CMK (cell line): ENCODE measurements at places on chromosomes 7 and 10.

GRCh38 chr7:91112902-91113341, 151.3 kb upstream of the FZD1 start:
- no peak for DNase-seq

GRCh38 chr7:114426382-114426781, 11.8 kb downstream of the FOXP2 start:
- DNase-seq: no peak

GRCh38 chr7:126698446-126698845, 554.3 kb downstream of the GRM8 start:
- DNase-seq: no peak

DNA sequence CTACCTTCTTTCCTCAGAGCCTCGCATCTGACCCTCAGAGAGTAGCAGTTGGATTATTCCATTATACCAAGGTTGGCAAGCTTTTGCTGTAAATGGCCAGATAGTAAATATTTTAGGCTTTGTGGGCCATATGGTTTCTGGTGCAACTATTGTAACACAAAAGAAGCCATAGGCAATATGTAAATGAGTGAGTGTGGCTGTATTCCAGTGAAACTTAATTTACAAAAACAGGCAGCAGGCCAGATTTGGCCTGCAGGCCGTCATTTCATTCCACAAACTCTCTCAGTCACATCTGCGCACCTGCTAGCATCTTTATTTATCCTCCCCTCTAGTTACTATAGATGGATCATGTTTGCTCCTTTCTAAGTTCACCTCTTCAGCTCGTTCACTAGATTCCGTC, 6.7 kb downstream of the ZNF518A start:
- DNase-seq: no peak

- no peak for DNase-seq
Measured at GRCh38 chr7:119197877-119198527, 973.5 kb downstream of the ANKRD7 start.

DNA sequence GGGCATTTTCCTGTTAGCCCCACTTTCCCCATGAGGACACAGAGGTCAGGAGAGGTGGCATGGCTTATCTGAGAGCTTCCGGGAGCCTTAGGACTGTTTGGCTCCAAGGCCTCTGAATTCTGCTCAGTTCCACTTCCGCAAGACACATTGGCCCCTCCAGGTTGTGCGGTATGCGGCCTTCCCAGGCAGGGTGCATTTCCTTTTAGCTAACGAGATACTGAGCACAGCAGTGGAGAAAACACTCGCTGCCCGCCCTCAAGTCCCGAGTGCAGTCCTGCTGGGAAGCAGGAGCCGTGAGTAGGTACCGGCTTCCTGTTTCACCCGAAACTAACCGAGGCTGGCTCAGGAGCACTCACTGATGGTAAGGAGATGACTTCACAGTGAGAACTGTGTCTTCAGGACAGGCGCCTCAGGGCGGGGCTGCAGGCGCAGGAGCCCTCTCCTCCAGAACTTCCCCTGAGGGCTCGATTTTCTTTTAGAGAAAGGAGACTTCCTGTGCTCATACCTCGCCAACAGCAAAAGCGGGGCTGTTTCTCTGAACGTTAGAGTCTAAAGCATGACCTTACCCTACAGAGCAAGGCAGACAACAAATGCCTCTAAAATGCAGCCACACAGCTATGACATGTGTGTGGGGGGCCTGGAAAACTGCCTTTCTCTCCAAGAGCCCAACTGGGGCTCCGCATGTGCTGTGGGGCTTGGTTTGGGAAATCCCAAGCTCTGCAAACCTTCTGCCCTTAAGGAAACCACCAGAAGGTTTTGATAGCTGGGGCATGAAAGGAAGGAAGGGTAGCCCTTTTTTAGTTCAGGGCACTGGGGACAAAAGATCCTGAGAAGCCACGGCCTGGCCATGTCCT, 25.9 kb downstream of the RGS10 start:
- peak; percentile 65 for DNase-seq

- DNase-seq: no peak
Measured at GRCh38 chr7:94324380-94325121, 70.1 kb upstream of the COL1A2 start.

DNA sequence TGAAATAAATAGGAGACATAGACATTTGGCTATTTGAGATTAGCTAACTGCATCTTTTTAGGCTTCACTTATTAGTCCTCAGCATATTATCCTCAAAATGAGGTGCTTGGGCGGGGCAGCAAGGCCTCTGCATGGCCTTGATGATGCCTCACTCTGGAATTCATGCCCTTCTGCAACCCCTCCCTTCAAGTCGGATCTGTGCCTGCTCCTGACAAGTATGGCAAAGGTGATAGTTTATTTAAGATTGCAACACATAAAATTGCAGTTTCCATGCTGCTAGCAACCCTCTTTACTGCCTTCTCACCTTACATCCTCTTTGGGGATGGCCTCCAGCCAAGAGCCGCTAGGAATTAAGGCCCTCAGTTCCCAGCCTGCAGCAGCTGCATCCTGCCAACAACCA, 241.3 kb upstream of the ADARB2 start:
- DNase-seq: no peak

- no peak for DNase-seq
Measured at GRCh38 chr10:8014649-8015048, 39.8 kb upstream of the GATA3 start.

- DNase-seq: no peak
Measured at GRCh38 chr10:91690996-91691676, 58.3 kb upstream of the PPP1R3C start.

- DNase-seq: no peak
Measured at GRCh38 chr10:20313665-20314064, 497.4 kb downstream of the PLXDC2 start.
